ENCODE measurements at places on chromosomes 16 and 17. TPM values are rescaled to one million over a fixed set of nuclear protein-coding genes. Genes with fewer than 3 reads are reported as not detected.
A peak's percentile ranks its signal among the peaks of the same experiment; 100 is the strongest.

DNA sequence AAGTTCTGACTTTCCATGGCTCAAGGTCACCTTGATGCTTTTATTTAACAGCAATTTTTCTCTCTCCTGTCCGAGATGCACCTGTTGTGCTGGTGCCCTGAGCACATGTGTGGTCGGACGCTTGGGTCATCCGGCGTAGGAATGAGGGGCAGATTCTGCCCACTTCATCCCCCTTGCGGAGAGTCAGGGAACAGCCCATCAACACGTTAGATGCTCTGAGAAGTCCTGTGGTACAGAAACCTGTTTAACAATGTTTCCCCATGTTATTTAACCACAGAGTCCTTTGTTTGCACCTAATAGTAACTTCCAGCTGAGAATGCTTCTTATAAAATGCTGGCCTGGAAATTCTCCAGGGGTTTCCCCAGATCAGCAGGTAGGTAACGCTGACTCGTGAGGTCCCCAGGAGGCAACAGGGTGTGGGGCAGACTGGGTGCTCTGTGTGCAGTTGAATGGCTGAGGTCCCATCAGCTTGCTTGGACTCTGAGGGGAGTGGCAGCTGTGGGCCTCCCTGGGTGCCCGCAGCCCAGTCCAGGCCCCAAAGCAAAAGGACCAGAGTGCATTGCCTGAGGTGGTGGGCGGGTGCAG, 17.8 kb downstream of the DOC2B start:
- DNase-seq, result no peak

- no peak for DNase-seq
Measured at GRCh38 chr16:84942786-84943185, 68.5 kb downstream of the ZDHHC7 start.

GRCh38 chr17:35001549-35001948, 21.2 kb downstream of the LIG3 start:
- DNase-seq, result no peak

DNA sequence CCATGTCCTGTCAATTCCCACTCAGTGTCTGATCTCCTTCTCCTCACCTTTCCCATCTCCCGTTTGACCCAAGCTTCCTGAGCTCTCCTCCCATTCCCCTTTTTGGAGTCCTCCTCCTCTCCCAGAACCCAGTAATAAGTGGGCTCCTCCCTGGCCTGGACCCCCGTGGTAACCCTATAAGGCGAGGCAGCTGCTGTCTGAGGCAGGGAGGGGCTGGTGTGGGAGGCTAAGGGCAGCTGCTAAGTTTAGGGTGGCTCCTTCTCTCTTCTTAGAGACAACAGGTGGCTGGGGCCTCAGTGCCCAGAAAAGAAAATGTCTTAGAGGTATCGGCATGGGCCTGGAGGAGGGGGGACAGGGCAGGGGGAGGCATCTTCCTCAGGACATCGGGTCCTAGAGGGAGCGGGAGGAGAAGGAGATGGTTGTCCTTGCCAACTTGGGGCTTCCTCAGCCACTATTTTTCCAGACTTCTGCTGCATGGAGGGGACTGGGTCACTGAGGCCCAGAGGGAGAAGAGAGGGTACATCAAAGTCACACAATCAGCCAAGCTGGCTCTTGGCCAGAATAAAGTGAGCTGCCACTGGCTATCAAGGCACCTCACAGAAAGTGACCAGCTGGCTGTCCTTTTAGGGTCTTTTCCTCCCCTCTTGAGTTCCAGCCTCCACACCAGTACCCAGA, 1.9 kb upstream of the TBC1D10B start:
- no peak for DNase-seq

GRCh38 chr17:75769536-75769935, 4.5 kb upstream of the GALK1 start:
- no peak for DNase-seq

DNA sequence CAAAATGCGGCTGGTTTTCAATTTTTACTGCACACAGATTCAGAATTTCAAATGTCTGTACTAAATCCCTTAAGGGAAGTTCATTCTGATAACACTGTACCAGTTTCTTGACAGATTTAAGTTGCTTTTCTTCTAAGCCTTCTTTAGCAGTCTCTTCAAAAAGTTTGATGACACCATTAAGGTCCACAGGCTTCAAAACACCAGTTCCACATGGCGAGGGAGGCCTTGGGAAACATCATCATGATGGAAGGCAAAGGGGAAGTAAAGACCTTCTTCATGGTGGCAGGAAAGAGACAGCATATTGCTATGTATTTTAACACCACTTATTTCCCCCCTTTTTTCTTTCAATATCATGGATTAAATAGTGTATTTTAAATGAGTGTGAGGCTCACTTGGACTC, 24.5 kb downstream of the NLRC5 start:
- no peak for DNase-seq

GRCh38 chr17:29019475-29020181, 13.8 kb upstream of the SEZ6 start:
- DNase-seq, result no peak

DNA sequence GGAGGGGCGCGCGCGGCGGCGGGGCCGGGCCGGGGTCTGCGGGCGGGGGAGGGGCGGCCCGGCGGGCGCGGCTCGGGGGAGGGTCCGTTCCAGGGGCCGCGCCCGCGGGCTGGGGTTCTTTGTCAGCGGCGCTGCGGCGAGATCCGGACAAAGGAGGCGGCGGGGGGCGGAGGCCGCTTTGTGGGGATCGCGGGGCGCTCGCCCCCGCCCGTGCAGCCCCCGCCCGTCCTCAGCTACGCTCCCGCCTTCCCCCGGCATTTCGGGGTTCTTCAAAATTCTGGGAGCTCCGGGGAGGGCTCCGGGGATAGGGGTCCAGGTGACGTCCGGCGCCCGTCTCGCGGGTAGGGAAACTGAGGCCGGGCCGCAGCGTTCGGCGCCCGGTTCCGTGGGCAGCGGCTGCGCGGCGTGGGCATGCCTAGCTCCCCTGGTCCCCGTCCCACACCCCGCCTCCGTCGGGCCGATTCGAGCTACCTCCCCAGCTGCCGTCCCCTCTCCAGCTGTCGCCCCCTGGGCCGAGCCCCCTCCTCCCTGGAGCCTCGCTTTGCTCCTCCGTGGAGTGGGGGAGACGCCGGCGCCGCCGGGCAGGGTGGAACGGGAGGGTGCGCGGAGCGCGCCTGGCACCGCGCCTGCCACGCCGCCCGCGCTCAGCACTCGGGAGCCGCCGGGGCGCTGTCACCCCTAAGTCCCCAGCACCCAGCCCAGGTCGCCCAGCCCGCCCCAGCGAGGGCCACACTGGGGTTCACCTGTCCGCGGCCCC, 546 bp downstream of the SNN start:
- DNase-seq, result no peak

GRCh38 chr17:17557796-17558195, 33.7 kb downstream of the PEMT start:
- no peak for DNase-seq

- DNase-seq, result no peak
Measured at GRCh38 chr17:30393911-30394867, 15.5 kb downstream of the CPD start.

GRCh38 chr16:58906981-58907715, 173.0 kb upstream of the GOT2 start:
- DNase-seq, result no peak

- no peak for DNase-seq
Measured at GRCh38 chr16:80852261-80852872, 48.0 kb upstream of the CDYL2 start.

- no peak for DNase-seq
Measured at GRCh38 chr16:19400711-19401110, 17.0 kb upstream of the TMC5 start.

GRCh38 chr16:86949116-86949515, 368.1 kb downstream of the C16orf95 start:
- DNase-seq, result no peak

- DNase-seq, result no peak
Measured at GRCh38 chr17:28381141-28381825, 9.8 kb downstream of the SARM1 start.

DNA sequence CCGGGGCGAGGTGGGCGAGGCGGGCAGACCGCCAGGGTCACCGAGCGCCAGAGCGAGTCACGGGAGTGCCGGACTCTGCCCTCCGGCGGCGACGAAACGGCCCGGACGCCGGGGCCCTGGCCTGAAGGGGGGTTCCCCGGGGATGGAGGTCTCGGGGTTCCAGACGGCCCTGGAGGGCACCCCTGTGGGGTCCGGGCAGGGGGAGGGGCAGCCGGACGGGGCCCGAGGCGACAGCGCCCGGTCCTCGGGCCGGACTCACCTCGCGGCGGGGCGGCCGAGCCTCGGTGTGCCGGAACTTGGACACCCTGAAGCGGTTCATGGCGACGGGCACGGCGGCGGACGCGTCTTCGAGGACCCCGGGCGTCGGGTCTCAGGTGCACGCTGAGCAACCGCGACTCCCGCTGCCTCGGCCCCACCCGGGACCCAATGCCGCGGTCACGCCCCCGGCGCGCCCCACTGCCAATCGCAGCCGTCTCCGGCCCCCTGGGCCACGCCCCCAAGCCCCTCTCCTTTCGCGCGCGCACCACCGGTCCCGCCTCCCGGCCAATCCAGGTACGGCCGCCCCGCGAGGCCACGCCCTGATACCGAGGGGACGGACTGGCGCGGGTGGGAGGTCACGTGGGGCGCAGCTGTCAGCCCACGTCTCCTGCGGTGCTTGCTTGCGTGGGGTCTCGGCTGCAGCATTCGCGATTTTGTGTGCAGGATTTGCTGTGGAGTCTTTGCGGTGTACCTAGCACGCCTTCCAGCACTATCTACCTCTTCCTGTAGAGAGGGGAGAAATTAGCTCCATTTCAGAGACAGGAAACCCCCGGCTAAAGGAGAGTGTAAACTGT, at the start of gene CORO7:
CORO7 (minus strand) TSS at position 397 of the 833 bp plus-strand sequence; CDS start at position 319, 78 bp downstream.
- peak; percentile 70 for DNase-seq

DNA sequence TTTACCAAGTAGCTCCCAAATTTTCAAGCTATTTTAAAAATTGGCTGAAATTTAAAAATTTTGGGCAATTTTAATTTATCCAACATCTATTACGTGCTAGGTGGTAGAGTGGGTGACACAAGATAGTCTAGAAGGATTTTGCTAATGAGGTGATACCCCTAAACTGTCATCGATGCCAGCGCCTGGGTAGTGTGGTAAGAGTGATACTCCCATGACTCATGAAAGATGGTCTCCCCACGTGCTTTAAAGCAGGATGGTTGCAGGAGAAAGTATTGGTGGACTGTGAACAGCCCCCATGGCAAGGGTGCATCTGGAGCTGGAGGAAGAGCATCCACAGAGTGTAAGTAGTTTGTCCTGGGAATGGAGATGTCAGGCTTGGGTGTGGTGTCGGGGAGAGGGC, 77.8 kb downstream of the WWOX start:
- DNase-seq, result no peak

GRCh38 chr17:39556423-39556822, 51.3 kb downstream of the NEUROD2 start:
- DNase-seq, result no peak

DNA sequence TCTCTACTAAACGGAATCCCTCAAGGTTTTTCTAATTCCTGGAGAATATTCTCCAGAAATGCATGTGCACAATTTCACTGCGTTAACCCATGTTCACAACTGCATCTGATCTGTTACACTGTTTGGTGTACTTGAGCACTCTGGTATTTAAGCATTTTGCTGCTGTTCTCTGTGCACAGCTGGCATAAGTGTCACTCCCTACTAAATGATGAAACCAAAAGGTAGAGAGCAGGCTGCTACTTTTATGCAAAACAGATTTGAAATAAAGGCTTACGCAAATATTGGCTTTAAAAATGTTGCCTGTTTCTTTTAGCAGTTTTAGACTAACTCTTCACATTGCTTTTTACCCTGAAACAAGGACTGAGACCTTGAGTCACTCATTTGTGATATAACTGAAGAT, 41.7 kb downstream of the ESRP2 start:
- no peak for DNase-seq

DNA sequence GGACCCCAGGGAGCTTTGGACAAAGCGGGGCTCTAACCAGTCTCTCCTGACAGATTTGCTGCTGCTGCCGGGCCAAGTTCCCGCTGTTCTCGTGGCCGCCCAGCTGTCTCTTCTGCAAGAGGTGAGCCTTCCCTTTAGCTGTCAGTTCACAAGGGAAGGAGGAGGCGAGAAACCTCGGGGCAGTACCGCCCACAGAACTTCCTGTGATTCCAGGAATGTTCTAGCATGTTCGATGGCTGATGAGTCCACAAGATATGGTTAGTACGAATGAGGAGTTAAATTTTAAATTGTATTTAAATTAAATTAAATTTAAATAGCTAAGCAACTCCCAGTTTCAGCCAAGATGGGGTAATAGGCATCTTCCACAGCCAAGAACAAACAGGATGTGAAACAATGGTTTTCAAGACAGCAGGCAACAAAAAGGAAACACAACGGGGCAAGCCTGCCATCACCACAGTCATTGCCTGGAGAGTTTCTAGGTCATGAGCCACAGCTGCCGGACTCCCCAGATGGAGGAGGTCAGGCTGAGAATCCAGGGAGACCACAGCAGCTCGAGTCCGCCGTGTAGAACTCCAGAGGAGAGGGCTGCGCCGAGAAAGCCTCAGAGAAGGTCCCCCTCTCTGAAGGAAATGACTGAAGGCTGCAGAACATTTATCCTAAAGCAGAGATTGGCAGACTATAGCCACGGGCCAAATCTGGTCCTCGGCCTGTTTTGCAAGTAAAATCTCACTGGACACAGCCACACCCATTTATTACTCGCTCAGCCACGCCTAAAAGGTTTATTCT, 9.5 kb upstream of the TCF25 start:
- DNase-seq, result no peak

DNA sequence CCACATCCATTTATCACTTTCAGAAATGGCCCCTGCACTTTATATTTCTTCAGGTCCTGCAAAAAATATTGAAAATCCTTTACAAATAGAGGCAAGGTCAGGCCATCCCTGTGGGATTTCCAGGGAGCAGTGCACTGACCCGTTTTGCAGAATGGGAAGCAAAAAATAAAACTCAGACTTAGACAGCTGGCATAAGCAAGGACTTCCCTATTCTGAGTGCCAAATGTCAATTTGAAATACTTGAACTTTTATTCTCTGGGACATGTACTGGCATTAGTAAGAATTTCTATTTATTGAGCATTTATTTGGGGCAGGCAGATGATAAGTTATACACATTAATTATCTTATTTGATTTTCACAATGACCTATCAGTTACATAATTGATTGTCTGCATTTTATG, 32.4 kb downstream of the PRKCB start:
- no peak for DNase-seq

DNA sequence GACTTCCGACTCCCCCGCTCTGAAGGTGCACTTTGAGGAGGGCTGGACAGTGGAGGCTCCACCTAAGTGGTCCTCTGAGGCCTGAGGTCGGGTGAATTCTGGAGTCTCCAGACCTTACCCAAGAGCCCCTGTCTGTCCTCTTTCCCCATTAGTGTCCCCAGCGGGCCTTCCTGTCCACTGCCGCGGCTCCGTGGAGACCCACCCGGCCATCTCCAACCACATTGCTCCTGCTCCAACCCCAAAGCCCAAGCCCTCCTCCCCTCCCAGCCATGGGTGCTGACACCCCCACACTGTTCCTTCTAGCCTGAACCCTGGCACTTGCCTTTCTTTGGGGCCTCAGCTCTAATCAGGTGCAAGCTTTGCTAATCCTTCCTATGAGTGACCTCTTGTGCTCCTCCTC, 283.1 kb upstream of the TNRC6C start:
- no peak for DNase-seq

Gene CCDC182
- polyA plus RNA-seq, result not detected

Gene NGFR
- polyA plus RNA-seq, result 6.0 TPM

Gene ZSCAN10
- 0.11 TPM for polyA plus RNA-seq

Gene NAT9
- 47.2 TPM for polyA plus RNA-seq

Gene CDH15
- 3.1 TPM for polyA plus RNA-seq

Gene ITGA2B
- 5.5 TPM for polyA plus RNA-seq

Gene DNAI2
- 0.19 TPM for polyA plus RNA-seq

Gene CA7
- polyA plus RNA-seq, result 0.71 TPM

Gene STAC2
- 3.9 TPM for polyA plus RNA-seq

Gene CCL16
- 0.09 TPM for polyA plus RNA-seq

Gene TPSD1
- polyA plus RNA-seq, result not detected

Gene MYH4
- 0.06 TPM for polyA plus RNA-seq

Gene ARHGAP44
- polyA plus RNA-seq, result 8.8 TPM

Gene MPP2
- 5.7 TPM for polyA plus RNA-seq

Gene CHST4
- 0.17 TPM for polyA plus RNA-seq

Gene RAMP2
- 110 TPM for polyA plus RNA-seq

All from right renal pelvis (tissue), 4 donors.